ENCODE measurements at places on chromosomes 12 and 14.

- no peak for DNase-seq
These were observed 30.7 kb upstream of the OR4E1 start for GRCh38 chr14:21704338-21704737.

- no peak for DNase-seq
These were observed 45.4 kb upstream of the TMED10 start for GRCh38 chr14:75221797-75222196.

- peak; percentile 40 for DNase-seq
These were observed 4.4 kb upstream of the SHMT2 start for GRCh38 chr12:57224973-57225679.

GRCh38 chr12:3795066-3795465 is 42.2 kb upstream of the CRACR2A start:
- no peak for DNase-seq

- no peak for DNase-seq
These were observed 1.4 kb downstream of the SERPINA9 start for GRCh38 chr14:94474581-94475031.

- DNase-seq: no peak
These were observed 46.6 kb upstream of the PLEKHG6 start for GRCh38 chr12:6263931-6264330.

- no peak for DNase-seq
These were observed 82.1 kb upstream of the FSCB start for GRCh38 chr14:44589180-44589579.

GRCh38 chr12:22610131-22610530 is 14.8 kb upstream of the ETNK1 start:
- DNase-seq: peak; percentile 85

DNA sequence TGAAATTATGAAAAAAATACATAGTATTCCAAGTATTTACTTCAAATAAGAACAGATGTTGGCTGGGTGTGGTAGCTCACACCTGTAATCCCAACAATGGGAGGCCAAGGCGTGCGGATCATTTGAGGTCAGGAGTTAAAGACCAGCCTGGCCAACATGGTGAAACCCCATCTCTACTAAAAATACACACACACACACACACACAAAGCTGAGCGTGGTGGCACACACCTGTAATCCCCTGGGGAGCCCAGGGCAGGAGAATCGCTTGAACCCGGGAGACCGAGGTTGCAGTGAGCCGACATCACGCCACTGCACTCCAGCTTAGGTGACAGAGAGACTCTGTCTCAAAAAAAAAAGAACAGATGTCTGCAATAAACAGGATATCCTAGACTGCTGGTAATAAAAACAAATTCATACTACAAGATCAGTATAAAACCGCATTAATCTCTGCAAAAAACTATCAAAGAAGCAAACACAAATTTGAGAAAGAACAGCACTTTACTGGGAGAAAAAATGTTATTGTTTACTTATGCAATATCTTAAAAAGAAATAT is 23.8 kb downstream of the EEA1 start:
- no peak for DNase-seq

GRCh38 chr12:9325471-9325870 is 117.3 kb upstream of the PZP start:
- DNase-seq: no peak

- DNase-seq: no peak
These were observed 26.8 kb downstream of the RIC8B start for GRCh38 chr12:106801167-106801708.

- no peak for DNase-seq
These were observed 437.9 kb downstream of the AACS start for GRCh38 chr12:125503128-125503527.

DNA sequence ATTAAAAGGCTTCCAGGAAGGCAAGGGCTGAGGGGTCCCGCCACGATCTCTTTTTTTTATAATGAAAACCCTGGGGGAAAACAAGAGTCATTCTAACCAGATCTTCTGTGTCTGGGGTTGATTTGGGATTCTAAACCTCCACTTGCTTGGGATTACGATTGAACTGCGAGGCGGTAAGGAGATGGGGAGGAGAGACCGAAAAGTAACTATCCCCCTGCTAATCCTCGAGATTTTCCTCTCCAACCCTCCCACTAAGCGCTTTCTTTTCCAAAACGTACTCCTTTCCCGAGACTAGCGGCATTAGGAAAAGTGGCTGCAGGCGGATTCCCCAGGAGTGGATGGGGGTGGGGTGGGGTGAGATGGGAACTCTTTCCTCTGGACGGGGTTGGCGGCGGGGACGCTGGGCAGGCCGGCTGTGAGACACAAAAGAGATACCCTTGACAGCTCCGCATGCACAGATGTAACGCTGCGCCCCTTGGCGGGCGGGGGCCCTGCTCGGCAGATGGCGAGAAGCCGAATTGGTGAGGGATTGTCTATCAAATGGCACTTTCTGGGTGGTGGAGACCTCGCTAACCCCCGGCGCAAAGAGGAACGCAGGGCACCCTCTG is 830 bp upstream of the SRRM4 start:
- DNase-seq: no peak

- no peak for DNase-seq
These were observed 5.4 kb downstream of the RAPGEF3 start for GRCh38 chr12:47753021-47754001.

DNA sequence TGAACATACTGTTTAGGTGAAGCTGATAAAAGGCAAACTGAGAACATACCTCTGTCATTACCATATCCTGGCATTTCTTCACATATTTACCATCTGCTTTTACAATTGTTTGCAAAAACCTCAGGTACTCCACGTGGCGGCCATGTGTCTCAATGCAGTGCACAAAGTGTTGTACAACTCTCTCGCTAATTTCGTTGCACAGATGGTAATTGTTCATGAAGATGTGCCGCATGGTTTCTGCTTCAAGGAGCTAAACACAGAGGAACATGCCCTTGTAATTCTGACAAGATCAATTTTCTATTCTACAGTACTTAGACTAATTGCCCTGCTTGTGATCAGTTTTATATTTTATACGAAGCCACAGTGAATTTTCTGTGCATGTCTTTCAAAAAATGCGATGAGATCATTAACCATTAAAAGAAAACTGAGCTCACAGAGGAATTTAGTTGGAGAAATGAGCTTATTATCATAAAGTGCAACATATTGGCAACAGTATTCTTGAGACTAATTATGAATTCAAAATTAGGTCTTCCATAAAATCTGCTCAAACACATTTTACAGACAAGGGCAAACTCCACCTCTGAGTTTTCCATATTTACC is 233.8 kb downstream of the ITPR2 start:
- DNase-seq: no peak

DNA sequence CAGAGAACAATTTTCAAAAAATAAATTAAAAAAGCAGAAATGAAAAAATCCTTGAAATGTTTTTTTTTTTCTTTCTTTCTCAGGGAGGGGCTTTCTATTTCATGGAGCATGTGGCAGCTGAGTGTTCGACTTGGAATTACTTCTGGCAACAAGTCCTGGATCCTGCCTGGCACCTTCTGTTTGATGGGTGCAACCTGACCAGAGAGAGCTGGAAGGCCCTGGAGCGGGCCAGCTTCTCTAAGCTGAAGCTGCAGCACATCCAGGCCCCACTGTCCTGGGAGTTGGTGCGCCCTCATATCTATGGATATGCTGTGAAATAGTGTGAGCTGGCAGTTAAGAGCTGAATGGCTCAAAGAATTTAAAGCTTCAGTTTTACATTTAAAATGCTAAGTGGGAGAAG is 22.5 kb upstream of the HIGD1C start:
- DNase-seq: no peak

- no peak for DNase-seq
These were observed 1582.3 kb upstream of the TMEM132C start for GRCh38 chr12:126684703-126685102.

All from Kasumi-1 (cell line).